ENCODE measurements at places on chromosomes 3 and 15. TPM values are rescaled to one million over a fixed set of nuclear protein-coding genes. Genes with fewer than 3 reads are reported as not detected.
A peak's percentile ranks its signal among the peaks of the same experiment; 100 is the strongest.

The WNT7A gene
- total RNA-seq = 0.47 TPM

DNA sequence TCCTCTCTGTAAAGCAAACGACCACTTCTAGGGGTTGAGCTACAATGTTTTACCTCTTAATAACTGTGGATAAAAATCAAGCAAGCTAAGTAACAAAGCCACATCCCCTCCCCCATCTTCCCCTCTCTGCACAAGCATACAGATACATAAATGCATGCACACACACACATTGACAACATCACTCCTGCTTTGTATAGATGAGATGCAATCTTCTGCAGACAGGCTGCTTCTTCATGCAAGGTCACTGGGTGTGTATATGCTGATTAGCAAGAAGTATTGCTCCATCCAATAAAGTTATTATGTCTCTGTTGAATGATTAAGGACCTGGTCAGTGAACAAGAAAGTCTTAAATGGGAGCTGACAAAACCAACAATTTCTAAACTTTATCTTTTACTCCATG is 8.8 kb upstream of the ATP11B start:
- DNase-seq = no peak

GRCh38 chr3:187880441-187880840 is 135.2 kb upstream of the BCL6 start:
- peak; percentile 35 for DNase-seq

GRCh38 chr3:149586871-149587270 is 71.0 kb downstream of the WWTR1 start:
- DNase-seq = peak; percentile 89

DNA sequence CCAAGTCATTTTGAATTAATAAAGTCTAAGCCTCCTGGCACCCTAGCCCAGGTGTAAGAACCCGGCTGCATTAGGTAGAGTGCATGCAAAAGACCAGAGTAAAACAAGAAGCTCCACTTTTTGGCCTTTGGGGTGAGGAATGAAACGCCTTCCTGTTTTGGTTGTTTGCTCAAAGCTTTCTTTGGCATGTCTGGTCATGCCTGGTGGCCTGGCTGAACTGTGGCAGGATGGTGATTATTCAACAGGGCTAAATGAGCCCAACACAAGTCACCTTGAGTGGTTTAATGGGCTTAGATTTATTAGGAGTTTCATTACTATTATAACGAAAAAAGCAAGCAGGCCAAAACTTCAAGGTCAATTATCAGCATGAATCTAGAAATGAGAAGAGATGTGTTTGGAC is 40.9 kb upstream of the LDHAL6B start:
- DNase-seq = peak; percentile 52

Measured in HT1080 (cell line).